ENCODE measurements at places on chromosomes 6 and 20.

DNA sequence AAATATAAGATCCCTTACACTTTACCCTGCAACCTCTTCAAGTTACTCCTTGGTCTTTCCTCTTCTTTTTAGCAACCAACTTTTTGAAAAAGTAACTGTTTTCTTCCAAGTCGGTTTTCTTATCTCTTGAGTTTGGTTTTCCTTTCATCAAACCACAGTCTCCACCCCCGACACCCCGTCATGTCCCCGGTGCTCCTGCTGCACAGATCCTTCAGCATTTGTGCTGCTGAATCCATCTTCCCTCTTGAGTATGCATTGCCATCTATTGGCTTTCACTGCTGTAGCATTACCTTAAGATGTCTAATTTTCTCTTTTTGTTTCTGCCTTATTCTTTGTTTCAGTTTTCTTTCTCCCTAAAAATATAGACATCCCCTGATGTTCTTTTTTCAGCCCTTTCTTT lies 11.9 kb upstream of the TNFRSF21 start:
- no peak for DNase-seq

GRCh38 chr20:41507851-41508250 lies 110.3 kb downstream of the CHD6 start:
- no peak for DNase-seq

DNA sequence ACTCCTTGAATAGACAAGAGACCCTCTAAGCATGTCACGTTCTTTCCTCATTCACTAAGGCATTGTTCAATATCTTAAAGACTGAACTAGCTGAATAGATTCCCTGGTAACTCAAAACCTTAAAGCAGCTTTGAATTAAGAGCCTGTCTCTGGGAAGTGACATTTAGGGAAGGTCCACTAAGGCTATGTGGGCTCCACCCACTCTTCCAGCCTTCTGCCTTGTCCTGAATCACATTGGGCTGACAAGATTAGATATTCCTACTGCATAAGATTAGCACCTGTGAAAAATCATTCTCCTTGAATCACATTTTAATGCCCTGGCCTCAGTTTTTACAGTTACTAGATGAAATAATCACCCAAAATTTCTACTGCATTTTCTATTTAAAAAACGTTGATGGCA lies 36.3 kb downstream of the CLIC5 start:
- DNase-seq: no peak

DNA sequence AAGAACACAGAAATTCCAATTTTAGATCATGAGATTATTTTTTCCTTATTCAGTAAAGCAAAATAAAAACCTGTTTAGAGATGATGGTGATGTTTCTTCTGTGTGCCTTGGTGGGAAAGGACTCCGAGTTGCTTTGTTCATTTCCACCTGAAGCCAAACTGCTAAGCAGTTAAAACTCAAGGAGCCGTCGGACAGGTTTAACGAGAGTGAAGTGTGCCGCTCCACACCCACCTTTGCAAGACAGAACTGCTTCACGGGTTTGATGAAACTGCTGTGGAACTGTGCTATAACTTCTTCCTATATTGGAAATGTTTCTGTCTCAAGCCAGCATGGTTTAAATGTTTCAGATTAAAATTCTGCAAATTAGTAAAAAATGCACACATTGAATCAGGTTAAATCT lies 9.2 kb upstream of the DSP start:
- no peak for DNase-seq

GRCh38 chr6:129894921-129895320 lies 33.8 kb upstream of the TMEM244 start:
- no peak for DNase-seq

DNA sequence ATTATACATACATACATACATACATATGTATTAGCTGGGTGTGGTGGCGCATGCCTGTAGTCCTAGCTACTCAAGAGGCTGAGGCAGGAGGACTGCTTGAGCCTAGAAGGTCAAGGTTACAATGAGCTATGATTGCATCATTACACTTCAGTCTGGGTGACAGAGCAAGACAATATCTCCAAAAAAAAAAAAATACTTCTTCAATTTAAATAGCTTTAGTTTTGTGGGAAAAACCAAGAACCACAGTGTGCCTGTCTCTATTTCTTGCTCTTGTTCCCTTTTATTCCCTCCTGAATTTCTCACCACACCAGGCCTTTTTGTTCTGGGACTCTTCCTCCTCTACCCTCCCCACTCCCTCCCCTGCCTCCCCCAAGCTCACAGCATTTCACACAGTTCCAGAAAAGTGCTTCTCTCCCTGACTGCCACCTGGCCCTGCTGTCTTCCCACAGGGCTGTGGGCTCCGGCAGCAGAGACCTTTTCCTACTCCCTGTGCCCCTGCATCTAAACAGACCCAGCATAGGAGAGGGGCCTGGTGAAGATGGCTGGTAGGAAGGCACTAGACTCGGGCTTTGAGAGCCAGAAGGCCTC lies 1.3 kb downstream of the C20orf203 start:
- no peak for DNase-seq

- DNase-seq: no peak
Observed at GRCh38 chr6:106666282-106667021, 37.1 kb downstream of the QRSL1 start.

DNA sequence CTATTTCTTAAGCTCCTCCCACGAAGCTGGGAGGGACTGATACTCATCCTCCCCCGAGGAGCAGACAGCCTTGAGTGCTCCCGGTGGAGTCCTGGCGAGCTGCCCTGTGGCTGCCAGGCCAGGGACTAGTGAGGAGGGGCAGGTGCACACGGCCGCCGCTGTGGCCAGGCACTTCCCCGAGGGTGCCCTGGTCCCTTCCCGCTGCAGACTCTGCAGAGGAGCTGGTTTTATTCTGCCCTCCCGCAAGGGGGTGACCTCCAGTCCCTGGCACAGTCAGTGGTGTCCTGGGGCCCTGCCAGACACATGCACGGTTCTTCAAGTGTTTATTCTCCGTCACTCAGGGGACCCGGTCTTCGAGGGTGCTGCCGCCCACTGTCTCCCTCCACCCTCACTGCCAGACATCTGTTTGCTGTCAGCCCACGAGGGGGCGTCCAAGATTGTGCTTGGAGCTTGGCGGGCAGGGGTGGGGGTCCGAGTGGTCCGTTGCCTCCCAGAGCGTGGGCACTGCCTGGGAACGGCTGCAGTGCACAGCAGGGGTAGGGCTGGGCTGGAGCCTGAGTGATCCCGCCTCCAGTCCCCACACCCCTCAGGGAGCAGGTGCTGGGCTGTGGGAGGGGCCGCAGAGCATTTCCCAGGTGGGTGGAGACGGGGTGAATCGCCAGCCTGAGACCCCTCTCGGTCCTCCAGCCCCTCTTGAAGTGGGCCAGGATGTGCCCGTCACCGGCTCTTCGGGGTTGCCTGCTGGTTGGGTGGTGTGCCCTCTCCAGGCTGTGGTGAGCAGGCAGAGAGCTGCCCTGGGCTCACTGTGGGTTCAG lies 3.1 kb upstream of the CABLES2 start:
- peak; percentile 60 for DNase-seq

DNA sequence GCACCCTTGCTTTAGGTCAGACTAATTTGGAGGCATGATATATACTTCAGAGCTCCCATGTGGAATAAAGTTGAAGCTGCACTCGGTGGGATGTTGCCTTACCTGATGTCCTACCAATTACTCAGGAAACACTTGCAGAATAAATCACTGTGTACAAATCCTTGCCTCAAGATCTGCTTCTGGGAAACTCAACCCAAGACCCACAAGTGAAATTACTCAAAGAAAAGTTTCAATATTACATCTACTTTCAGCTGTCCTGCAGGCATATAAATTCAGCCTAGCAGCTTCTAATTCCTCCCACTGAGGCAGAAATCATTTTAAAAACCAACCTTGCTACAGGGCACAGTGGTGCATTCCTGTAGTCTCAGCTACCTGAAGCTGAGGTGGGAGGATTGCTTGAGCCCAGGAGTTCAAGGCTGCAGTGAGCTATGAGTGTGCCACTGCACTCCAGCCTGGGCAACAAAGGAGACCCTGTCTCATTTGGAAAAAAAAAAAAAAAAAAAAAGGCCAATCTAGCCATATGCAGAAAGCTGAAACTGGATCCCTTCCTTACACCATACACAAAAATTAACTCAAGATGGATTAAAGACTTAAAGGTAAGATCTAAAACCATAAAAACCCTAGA lies 20.7 kb upstream of the DCDC2 start:
- no peak for DNase-seq

- DNase-seq: no peak
Observed at GRCh38 chr6:24929242-24929641, 6.5 kb downstream of the RIPOR2 start.

DNA sequence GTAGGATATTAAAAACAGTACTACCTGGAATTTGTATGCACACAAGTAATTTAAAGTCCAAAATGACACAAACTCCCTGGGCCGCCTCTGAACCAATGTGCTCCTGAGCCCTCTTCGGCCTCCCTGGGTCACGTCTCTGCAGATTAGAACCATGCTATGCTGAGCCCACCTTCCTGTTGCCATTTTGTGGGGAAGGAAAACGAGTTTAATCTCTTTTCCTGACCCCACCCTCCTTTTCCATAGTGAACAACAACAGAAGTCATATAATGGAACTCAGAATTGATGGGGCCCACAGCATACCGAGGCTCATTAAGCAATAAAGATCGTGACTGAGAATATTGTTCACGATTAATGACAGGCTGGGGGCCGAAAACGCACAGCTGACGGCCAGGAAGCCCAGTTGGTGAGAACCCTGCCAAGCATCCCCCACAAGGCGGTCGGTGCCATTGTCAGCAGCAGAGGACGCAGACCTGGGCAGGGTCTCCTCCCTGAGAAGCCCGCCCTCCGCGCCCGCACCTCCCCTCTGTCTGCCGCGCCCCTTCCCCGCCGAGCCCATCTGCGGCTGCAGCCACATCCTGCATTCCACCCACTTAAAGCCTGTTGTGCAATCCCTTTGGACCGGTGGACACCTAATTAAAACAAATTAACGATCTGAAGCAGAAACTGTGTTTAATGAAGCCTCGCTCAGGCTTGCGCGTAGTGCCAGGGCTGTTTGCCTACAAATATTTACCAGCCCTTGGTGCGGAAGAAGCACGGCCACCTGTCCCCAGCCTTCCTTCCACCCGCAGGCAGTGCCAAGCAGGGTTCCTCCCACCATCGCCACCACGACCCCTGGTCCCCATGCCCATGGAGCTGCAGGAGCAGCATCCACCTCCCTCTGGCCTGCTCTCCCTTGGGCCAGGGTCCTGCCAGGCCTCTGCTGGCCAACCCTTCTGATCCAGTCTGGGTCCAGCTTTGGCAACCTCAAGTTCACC lies 68.1 kb downstream of the DLL1 start:
- peak; percentile 7 for DNase-seq

- no peak for DNase-seq
Observed at GRCh38 chr6:138999949-139000725, 12.1 kb upstream of the REPS1 start.

- DNase-seq: no peak
Observed at GRCh38 chr6:88662163-88662580, 301.2 kb downstream of the RNGTT start.

DNA sequence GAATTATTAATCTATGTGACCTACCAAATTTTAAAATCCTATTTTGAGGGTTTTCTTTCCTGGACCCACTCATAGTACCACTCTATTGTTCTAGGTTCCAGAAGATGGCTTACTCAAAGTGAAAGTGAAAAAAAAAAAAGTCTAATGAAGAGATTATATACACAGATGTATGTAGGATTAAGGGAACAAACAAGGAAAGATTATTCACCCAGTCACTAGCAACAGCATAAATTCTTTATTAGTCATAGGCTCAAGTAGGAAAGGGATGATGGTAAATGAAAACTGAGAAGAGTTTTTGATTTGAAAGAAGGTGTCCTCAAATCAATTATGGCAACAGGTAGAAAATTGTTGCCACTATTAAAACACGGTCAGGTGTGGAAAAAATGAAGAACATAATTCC lies 923.7 kb downstream of the TBC1D32 start:
- DNase-seq: no peak

DNA sequence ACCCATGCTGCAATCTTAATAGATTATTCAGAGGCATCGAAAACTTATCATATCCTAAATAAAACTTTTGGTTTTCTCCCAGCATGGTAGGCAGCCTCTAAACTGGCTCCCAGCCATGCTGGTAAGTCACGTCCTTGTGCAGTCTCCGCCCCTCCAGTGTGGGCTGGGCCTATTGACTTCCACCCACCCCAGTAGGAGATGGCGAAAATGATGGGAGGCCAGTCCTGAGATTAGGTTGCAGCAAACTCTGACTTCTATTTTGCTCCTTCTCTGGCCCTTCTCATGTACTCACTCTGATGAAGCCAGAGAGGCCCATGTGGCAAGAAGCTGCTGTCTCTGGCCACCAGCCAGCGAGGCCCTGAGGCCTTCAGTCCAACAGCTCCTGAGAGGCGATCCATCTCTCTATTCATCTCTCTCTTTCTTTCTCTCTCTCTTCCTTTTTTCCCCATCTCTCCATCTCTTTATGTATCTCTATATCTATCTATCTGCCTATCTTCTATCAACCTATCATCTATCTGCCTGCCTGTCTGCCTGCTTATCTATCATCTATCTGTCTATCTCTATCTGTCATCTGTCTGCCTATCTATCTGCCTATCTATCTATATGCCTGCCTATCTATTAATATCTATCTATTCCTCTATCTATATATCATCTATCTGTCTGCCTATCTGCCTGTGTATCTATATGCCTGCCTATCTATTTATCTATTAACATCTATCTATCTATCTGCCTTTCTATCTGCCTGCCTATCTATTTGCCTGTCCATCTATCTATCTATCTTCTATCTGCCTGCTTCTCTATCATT lies 52.7 kb upstream of the STX16 start:
- DNase-seq: peak; percentile 48

Data from heart right ventricle (tissue), 16 donors.